HEK293T (cell line): ENCODE measurements at places on chromosomes 13 and 19.

GRCh38 chr13:24745861-24746617 is 17.9 kb upstream of the RNF17 start:
- no peak for DNase-seq

DNA sequence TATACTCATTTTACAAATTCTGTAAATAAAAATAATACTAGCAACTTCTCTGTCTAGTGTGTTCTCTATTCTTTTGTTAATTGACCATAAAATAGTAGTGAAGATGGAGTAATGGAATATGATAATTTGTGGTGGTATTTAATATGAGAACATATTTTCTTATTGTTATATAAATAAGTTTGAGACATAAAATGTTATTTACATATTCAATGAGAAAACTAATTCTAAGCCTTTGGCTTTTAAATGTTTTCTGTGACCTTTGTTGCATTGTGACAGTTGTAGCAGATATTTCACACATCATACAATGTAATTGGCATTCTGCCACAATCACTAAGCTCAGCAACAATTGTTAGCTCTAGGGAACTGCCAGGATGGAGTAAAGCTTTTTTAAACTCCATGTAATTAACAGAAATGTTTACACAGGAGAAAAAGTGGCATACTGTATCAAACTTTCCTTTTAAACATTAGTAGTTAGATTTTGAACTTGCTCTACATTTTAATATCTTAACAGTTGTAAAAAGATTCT is 562.1 kb upstream of the PCDH9 start:
- DNase-seq: no peak

DNA sequence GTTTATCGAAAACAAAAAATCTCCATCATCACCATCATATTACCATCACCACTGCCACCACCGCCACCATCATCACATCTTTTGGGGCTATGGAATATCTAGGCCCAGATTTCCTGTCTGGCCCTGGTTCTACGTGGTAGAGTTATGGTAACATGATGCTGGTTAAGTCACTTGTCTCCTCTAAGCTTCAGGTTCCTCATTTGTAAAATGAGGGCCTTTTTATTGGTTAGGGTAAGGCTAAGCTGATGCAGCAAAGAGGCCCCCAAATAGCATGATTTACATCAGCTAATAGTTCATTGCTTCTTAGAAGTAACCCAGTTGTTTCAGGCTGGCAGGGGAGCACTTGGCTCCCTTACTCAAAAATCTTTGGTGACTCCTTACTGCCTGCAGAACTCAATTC is 37.9 kb downstream of the PCDH8 start:
- no peak for DNase-seq

- no peak for DNase-seq
These were observed 54.8 kb downstream of the ABCC4 start for GRCh38 chr13:95246292-95247082.

- no peak for DNase-seq
These were observed 189.7 kb downstream of the ENOX1 start for GRCh38 chr13:43596924-43597598.
